ENCODE measurements at places on chromosomes 16 and 17.

- peak; percentile 52 for DNase-seq
These were observed 31.4 kb downstream of the DHX38 start for GRCh38 chr16:72124761-72125634.

DNA sequence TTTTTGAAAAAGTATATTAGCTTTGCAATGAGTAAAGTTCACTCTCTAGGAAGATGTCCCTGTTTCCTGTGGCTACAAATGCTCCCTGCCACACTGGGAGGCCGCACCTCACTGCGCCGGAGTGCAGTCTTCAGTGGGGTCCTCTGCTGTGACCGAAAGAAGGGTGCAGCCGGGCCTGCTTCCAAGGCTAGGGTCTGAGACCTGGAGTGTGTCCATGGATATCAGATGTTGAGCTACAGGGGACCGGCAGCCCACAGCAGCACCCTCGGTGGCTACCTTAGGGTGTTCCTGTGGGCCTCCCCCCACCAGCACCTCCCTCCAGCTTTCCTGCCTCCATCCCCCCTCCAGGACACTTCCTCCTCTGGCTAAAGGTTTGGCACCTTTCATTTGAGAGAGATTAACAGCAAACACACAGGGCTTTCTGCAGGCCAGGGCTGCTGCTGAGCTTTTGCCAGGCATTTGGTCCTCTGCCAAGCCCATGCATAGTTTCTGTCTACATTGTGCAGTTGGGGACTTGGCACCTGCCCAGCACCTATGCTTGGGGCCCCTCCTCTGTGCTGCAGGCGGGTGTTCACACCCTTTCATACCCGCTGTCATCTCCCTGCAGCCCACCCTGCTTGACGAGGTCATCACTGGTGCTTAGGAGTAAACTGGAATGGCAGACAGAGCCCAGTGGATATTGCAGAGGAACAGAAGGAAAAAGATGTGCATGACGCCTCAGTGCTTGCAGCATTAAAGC is 33.8 kb upstream of the CRISPLD2 start:
- no peak for DNase-seq

GRCh38 chr16:70522216-70523075 is 908 bp downstream of the COG4 start:
- DNase-seq: peak; percentile 31

GRCh38 chr17:5694551-5694950 is 110.2 kb upstream of the NLRP1 start:
- no peak for DNase-seq

DNA sequence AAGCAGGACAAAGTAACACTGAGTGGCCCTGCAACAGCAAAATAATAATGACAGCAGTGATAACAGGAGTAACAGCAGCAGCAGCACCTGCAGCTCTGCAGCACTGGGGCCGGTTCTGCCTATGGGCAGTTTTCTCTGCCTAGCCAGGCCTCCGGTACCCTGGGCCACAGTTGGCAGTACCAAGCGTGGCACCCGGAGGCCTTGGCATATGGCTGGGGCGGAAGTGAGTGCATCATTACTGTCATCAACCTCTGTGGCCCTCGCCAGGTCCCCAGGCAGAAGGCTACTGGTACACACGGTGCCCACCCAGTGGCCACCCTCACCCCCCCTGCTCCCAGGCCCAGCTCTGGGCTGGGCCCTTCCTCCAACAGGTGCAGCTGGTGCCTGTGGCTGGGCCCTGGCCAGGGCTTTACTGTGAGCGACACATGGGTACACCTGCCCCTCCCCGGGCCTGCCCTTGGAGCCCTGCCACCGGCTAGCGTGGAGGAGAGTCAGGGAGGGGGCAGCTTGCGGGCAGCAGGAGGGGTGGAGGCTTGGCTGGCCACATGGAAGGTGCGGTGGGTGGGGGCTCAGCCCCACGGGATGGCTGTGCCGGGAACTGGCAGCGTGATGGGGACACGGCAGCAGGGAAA is 3.0 kb downstream of the KCNJ12 start:
- DNase-seq: no peak

- DNase-seq: no peak
These were observed 19.0 kb downstream of the MED24 start for GRCh38 chr17:40035162-40035559.

GRCh38 chr16:19284207-19284606 is 1.3 kb upstream of the CLEC19A start:
- no peak for DNase-seq

- no peak for DNase-seq
These were observed 95.4 kb downstream of the CLEC16A start for GRCh38 chr16:11039726-11040125.

GRCh38 chr17:55513885-55514590 is 2.8 kb upstream of the SMIM36 start:
- peak; percentile 74 for DNase-seq

GRCh38 chr17:63515426-63515825 is 7.7 kb upstream of the KCNH6 start:
- no peak for DNase-seq

- peak; percentile 39 for DNase-seq
These were observed 17.2 kb downstream of the SLC7A6 start for GRCh38 chr16:68281368-68282063.

GRCh38 chr17:42342242-42343008 is 45.8 kb downstream of the STAT3 start:
- DNase-seq: peak; percentile 28

DNA sequence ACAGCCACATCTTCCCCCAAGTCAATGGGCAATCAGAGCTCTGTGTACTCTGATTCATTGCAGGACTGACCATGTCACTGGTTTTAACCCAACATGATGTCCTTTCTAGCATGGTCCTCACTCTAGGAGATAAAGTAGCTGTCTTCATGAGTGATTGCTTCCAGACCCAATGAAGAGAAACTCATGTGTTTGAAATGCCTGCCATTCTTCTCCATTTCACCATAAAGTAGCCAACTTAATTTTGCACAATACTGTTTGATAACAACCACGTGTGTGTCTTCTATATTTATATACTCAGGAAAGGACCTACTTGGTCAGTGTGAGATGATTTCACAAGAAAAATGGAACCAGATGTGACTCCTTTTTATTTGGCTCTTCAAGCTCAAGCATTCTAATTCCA is 172.5 kb downstream of the AXIN2 start:
- DNase-seq: no peak

GRCh38 chr16:85910854-85911247 is 11.9 kb downstream of the IRF8 start:
- DNase-seq: no peak

Measured in CD4-positive, alpha-beta T cell treated with Interleukin-17A for 1 hour (primary cell).